ENCODE measurements at places on chromosomes 5 and 9. TPM values are rescaled to one million over a fixed set of nuclear protein-coding genes. Genes with fewer than 3 reads are reported as not detected.

Gene FOXI1
- not detected for total RNA-seq

Gene CLIC3
- total RNA-seq = not detected

Gene PCDHGA7
- total RNA-seq = 7.6 TPM

Gene CYSTM1
- 9.5 TPM for total RNA-seq

Gene HACD4
- 1.6 TPM for total RNA-seq

Gene FIBCD1
- 2.1 TPM for total RNA-seq

Gene PCDHB16
- total RNA-seq = 5.8 TPM

Gene PCDHA11
- 22.8 TPM for total RNA-seq

Gene IL9
- not detected for total RNA-seq

Gene C5orf34
- total RNA-seq = 4.4 TPM

Gene ADAMTS16
- total RNA-seq = 3.5 TPM

Gene TAF11L5
- total RNA-seq = not detected

Gene FBP1
- 1.2 TPM for total RNA-seq

Gene LCN9
- not detected for total RNA-seq

Gene ZNF483
- total RNA-seq = 65.7 TPM

Gene EXD3
- total RNA-seq = 9.5 TPM

Gene PFDN1
- total RNA-seq = 57.0 TPM

Gene PLAC8L1
- 0.69 TPM for total RNA-seq

Gene PAEP
- not detected for total RNA-seq

All from diencephalon (tissue), 1 donor.